ENCODE measurements at places on chromosomes 6 and 20.

DNA sequence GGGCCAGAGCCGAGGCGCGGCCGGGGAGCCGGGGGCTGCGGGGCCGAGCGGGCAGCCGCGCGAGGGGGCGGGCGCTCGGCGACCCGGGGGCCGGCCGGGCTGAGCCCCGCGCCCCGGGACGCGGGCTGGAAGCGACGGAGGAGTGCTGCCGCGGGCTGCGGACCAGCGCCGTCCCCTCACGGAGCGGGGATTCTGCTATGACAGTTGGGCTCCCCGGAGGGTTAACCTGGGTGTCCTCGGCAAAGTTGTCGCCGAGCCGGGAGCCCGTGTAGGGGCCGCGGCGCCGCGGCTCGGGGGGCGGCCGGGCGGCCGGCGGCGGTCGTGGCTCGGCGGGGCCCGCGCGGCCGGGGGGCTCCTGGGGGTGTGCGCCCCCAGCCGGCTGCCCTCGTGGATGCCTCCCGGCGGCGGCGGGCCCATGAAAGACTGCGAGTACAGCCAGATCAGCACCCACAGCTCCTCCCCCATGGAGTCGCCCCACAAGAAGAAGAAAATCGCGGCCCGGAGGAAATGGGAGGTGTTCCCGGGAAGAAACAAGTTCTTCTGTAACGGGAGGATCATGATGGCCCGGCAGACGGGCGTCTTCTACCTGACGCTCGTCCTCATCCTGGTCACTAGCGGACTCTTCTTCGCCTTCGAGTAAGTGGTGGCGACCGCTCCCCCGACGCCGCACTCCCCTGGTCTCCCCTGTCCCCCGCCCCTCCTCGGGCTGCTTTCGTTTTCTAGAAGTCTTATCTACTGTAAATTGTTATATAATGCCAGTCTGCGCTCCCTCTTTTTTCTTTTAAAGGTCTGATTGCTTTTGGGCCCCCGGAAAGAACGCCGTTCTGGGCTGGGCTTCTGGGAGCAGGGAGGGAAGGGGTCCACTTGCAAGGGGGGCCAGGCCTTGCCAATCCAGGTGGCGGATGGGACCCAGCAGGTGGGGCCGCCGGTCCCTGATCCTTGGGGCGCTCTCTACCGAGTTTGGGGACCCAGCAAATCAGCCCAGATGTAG lies 936 bp downstream of the ZDHHC14 start:
- peak; percentile 66 for DNase-seq

DNA sequence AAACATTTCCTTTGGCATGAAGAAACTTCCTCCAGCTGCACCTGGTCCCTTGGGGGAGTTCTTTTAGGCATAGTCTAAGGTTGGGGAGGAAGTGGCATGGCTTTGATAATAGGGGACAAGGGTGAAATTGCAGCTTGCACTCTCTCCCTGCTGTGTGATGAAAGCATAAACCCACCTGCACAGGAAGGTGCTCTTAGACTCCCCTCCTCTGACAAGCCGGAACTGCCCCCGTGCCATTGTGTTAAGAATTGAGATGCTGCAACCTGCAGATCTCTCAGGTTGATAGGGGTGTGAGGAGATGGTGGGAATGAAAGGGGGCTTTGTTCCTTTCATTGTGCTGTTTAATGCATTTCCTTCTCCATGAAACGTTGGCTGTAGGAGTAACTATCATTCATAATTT lies 247.7 kb upstream of the RNF24 start:
- DNase-seq = no peak

DNA sequence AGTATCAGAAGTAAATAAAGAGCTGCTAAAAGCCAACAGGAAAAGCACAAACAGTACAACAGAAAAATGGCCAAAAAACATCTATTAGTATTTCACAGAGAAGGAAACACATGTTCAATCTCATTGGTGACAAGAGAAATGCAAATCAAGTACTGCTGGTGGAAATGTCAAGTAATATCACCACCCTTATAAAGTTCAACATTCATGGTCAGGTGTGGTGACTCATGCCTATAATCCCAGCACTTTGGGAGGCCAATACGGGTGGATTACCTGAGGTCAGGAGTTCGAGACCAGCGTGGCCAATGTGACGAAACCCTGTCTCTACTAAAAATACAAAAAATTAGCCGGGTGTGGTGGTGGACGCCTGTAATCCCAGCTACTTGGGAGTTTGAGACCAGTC lies 42.8 kb downstream of the ESF1 start:
- DNase-seq = no peak

DNA sequence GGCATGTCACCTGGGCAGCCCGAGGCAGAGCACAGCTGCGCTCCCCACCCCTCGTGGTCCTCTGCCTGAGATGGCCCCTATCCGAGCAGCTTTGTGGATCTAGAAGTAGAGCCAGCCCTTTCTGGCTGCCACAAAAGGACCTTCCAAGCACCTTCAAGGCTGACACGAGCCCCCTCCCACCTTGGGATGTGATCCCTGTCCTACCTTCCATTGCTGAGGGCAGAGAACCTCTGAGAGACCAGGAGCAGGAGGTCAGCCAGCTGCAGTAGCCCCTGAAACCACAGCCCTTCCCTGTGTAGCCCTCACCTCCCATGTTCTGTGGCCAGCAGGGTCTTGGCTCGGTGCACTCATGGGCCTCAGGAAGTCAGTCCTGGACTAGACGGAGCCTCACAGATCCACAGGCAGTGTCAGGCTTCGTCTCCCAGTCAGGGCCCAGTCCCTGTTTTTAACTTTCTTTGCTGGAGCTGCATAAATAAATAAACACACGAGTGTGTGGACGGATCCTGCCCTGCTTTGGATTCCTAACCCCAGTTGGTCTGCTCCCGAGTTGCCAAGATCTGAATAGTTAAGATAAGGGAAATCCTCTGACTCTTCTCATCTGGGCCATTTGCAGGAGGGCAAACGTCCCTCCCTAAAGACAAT lies 507.7 kb downstream of the PREX1 start:
- no peak for DNase-seq

DNA sequence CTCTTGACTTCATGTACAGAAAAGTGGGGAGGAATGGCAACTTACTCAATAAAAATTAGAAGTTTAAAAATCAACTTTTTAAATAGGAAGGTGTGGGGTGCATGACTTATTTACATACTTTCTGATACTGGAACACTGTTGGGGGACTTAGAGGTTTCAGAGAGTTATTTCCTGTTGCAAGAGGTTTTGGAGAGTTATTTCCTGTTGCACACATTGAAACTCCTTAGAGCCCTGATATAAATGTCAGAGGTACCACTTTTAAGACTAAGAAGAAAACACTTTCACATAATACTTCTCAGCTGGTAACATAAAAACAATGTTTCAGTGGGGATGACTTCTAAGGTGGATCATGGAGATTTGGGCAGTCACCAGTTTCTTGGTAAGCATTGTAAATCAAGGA lies 579.9 kb downstream of the MMUT start:
- no peak for DNase-seq

GRCh38 chr6:44258325-44258863 lies 1.1 kb upstream of the SLC35B2 start:
- DNase-seq = no peak

- DNase-seq = no peak
Measured at GRCh38 chr6:22222469-22222868, 74.4 kb downstream of the PRL start.

DNA sequence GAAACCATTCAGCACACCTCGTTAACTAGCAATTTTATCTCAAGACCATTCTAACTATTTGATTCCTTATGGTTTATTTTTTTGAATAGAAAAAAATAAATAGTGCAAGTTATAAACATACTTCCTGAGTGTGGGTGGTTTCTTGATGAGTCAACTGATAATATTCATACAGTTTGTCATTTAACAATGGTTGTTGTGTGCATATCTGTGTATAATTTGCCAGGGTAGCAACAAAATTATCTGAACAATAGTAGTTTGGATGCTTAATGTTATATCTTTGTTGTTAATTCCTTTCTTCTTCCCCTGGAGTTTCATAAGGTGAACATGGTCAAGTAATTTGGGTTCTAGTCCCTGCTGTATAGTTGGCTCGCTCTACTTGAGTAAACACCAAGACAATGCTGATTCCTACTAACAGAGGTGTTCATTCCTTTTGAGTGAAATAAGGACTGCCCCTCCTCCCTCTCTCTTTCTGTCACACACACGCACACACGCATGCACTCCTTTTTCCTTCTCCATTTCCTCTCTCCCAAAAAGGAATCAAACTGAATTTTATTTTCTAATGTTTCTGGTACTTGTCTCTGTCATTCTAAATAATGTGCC lies 938.1 kb upstream of the EPHA7 start:
- DNase-seq = no peak

DNA sequence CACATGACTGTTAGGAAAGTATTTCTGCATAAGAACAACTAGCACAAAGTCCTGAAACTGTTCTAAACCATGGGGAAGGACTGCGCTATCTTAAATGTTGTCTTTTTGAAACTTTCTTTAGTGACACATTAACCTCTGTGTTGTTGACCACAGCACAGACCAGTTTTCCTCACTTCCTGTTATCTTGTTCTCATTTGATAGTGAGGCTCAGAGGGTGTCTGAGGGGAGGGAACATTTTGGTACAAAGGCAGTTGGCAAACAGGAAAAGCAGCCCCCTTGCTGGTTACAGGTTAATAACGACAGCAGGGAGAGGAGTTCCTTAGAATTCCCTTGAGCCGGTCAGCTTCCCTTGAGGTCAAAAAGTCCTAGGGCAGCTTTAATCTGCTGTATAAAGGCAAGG lies 143.5 kb upstream of the BMP2 start:
- no peak for DNase-seq
